ENCODE measurements at places on chromosomes 7 and 10. TPM values are rescaled to one million over a fixed set of nuclear protein-coding genes. Genes with fewer than 3 reads are reported as not detected.

Gene ADCY1
- 3.7 TPM for total RNA-seq

Gene SPDYE16
- 0.31 TPM for total RNA-seq

Gene TRIP6
- total RNA-seq, result 74.4 TPM

Gene SNX10
- 72.0 TPM for total RNA-seq

Gene PTPN20
- total RNA-seq, result 1.9 TPM

Gene CRYGN
- total RNA-seq, result 0.22 TPM

Gene MLXIPL
- 26.2 TPM for total RNA-seq

Gene CCZ1B
- 64.2 TPM for total RNA-seq

Gene CRPPA
- 5.9 TPM for total RNA-seq

Gene TSPAN33
- 54.9 TPM for total RNA-seq

Gene PNLIPRP1
- not detected for total RNA-seq

Gene DPP6
- total RNA-seq, result 1.8 TPM

Gene WNT8B
- total RNA-seq, result not detected

Gene EN2
- 0.13 TPM for total RNA-seq

Gene ZNF727
- 5.3 TPM for total RNA-seq

Gene THNSL1
- total RNA-seq, result 5.4 TPM

Gene SRRM3
- 1.0 TPM for total RNA-seq

Gene WIPF3
- 4.5 TPM for total RNA-seq

Gene GRID2IP
- 0.76 TPM for total RNA-seq

Gene CLDN4
- 342 TPM for total RNA-seq

Gene GALNT11
- total RNA-seq, result 86.3 TPM

Gene GPR26
- not detected for total RNA-seq

Gene KLHL7
- total RNA-seq, result 20.6 TPM

Gene TMEM270
- total RNA-seq, result 0.50 TPM
